Choroid plexus epithelial cell (primary cell): ENCODE measurements at places on chromosomes 1 and 21.
A peak's percentile ranks its signal among the peaks of the same experiment; 100 is the strongest.

GRCh38 chr21:25626757-25627156 is 12.3 kb upstream of the JAM2 start:
- DNase-seq: peak; percentile 30

GRCh38 chr1:227068883-227069282 is 128.8 kb downstream of the COQ8A start:
- DNase-seq: peak; percentile 23

DNA sequence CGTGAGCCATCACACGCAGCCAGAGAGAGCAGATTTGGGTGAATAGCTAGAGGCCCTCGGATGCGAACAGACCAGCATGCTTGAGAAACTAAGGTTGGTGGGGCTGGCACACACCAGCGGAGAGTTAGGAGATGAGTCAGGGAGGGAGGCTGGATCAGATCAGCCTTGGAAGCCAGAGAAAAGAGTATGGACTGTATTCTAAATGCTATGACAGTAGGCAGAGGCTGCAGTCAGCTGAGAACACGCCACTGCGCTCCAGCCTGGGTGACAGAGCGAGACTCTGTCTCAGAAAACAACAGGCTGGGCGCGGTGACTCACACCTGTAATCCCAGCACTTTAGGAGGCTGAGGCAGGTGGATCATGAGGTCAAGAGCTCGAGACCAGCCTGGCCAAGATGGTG is 4.0 kb upstream of the PLEKHM2 start:
- peak; percentile 62 for DNase-seq

GRCh38 chr1:12585536-12585935 is 32.5 kb downstream of the DHRS3 start:
- DNase-seq: no peak

GRCh38 chr1:207698822-207699483 is 52.9 kb upstream of the CD46 start:
- DNase-seq: peak; percentile 78

DNA sequence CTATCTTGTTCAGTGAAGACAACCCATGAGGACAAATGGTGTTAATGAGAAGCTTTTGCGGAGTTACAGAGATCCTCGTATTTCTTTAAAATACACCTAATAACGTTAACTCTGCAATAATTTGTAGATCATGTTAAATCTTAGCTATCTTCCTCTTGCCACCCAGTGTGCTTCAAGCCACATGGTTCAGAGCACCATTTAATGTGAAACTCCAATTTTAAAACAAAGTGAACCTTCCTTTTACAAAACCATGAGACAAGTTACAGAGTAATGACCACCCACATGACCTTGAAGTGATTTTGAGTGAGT is 1.7 kb upstream of the KCNE2 start:
- DNase-seq: no peak

DNA sequence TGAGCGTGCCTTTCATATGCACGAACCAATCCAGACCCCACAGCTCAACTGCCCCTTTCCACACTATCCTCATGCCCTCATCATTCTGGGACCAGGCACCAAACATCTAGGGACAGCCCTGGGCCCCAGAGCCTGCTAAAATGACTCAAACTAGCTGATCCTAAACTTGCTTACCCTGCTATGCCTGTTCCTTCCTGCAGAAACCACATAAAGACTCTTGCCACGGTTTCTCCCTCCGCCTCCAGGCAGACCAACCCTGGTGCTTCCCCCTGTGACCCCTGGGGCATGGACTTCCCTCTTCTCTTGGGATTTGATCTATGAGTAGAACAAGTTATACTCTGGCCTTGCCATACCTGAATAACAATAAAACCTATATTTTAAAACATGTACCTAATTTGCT is 138.0 kb upstream of the CD34 start:
- no peak for DNase-seq

- DNase-seq: peak; percentile 85
These were observed 4.4 kb upstream of the PHC2 start for GRCh38 chr1:33435096-33435820.

DNA sequence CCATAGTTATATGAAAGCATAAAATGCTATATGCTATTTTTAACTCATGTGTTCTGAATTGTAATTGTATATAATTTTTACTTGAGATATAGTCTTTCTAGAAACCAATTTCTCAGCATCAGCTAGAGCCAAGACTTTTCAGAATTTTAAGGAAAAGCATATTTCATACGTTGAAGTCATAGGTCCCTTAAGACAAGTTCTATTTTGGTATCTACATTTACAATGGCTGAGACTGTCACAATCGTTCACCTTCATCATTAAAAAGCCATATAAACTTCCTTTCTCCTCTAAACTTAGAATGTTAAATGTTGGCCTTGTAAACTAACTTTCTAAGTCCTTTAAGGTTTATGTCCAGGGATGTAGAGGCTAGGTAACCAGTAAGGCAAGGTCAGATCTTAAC is 104.1 kb downstream of the LRRC40 start:
- no peak for DNase-seq

DNA sequence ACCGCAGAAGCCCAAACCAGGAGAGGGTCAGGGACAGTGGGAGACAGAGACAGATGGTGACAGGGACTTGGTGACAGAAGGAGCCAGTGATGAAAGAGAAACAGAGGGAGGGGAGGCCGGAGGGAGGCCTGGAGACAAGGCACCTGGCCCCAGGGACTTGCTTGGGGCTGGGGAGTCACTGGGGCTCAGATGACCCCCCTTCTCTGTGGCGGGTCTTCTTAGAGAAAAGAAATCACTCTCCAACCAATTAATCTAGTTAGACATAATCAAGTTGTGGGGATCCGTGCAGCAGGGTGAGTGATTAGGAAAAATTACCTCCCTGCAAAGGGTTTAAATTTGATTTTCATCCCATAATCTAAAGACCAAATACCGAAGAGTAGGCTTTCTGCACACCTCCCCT is 519.8 kb downstream of the PTPRU start:
- DNase-seq: no peak

DNA sequence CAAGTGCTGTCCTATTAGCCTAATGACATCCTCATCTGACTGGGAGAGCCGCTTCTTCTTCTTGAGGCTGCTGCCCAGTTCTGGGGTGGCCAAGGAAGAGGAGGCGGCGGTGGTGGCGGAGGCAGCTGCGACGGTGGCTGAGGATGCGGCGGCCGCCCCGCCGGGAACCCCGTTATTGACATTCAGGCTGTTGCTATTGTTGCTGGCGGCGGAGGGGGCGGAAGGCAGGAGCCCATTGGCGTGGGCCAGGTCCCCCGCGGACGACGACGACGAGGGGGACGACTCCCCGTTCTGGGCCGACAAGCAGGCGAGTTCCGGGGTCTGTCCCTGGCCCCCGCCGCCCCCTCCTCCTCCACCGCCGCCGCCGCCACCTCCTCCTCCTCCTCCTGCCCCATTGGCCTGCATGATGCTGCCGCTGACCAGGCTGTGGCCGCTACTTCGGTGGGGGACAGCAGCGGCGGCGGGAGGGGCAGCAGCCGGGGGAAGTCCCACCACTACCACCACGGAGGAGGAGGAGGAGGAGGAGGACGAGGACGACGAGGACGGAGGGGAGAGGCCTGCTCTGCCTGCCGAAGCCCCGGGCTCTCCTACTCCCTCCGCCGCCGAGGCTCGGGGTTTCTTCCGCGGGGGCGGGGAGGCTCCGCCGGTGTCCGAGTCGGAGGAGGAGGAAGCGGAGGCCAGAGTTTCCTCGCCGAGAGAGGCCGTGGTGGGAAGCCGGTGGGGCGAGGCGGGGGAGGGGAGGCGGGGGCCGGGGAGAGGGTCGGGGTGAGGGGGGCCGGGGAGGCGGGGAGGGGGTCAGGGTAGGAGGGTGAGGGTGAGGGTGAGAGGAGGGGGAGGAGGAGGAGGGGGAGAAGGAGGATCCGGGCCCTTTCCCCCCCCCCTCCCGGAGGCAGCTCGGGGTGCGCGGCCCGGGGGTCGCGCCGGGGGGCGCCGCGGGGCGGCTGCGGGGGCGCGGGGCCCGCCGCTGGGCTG is 610 bp downstream of the WDR26 start:
- DNase-seq: peak; percentile 22

GRCh38 chr1:111649648-111650047 is 30.1 kb downstream of the RAP1A start:
- no peak for DNase-seq
